ENCODE measurements at places on chromosomes 5 and 9.

- DNase-seq, result no peak
Measured at GRCh38 chr5:32027717-32028458, 146.2 kb downstream of the GOLPH3 start.

DNA sequence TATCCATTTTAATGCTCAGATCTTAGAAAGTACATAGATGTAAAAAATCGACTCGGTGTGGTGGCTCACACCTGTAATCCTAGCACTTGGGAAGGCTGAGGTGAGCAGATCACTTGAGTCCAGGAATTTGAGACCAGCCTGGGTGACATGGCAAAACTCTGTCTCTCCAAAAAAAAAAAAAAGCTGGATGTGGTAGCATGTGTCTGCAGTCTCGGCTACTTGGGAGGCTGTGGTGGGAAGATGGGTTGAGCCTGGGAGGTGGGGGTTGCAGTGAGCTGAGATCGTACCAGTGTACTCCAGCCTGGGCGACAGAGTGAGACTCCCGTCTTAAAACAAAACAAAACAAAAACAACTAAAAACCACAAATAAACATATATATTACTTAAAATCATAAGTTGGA, 61.4 kb downstream of the RASA1 start:
- no peak for DNase-seq

- no peak for DNase-seq
Measured at GRCh38 chr5:172484664-172485063, 30.3 kb upstream of the SH3PXD2B start.

GRCh38 chr5:127210042-127210441, 80.6 kb upstream of the MEGF10 start:
- DNase-seq, result no peak

DNA sequence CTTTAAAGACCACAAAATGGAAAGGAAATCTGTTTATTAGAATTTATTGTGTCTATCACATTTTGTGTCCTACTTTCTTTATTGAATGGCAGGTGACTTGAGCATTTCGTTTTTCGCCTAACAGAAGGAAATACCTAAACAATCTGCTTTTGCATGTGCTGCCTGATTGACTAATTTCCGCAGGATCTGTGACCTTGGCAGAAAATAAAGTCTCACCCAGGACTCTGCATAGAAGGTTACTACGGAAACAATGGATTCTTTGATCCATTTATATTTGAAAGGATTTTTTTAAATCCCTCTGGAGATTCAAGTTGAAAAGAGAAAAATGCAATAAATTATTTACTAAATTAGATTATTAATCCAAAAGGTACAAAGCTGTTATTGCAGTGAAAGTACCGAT, 61.0 kb upstream of the CAST start:
- no peak for DNase-seq

GRCh38 chr9:94014066-94014654, 59.0 kb upstream of the BARX1 start:
- no peak for DNase-seq

DNA sequence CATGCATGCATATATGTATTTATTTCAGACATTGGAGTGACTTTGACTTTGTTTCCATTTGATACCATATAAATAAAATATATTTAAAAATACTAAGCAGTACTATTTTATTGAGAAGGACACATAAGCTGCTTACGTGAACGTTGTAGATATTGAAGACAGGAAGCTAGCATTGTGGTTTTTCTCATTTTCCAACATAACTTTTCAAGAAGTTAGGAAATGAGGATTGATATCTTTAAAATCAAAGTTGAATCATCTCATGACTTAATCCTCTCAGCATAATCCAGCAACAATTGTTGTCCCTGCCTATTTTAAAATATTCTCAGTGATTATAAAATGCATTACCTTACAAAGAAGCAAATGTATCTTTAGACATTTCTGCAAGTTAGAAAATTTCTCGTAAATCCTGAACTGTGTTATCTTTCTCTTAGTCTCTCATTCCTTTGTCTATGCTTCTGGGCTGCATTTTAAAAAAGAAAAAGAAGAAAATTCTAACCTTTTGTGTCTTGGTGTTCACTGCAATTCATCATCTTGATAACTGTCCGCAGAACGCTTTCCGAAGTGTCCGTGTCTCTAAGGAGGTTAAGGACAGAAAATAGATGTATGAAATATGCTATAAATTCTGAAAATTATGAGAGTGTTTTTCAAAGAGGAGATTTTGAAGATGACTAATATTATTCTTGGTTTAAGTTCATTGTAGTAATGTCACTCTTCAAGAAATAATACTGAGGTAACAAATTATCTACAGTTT, 1089.9 kb upstream of the CDH6 start:
- no peak for DNase-seq

- no peak for DNase-seq
Measured at GRCh38 chr9:6614489-6614888, 31.0 kb downstream of the GLDC start.

GRCh38 chr9:86577420-86578333, 223.5 kb upstream of the TUT7 start:
- no peak for DNase-seq

GRCh38 chr5:106093134-106093533, 1577.6 kb downstream of the EFNA5 start:
- DNase-seq, result no peak

DNA sequence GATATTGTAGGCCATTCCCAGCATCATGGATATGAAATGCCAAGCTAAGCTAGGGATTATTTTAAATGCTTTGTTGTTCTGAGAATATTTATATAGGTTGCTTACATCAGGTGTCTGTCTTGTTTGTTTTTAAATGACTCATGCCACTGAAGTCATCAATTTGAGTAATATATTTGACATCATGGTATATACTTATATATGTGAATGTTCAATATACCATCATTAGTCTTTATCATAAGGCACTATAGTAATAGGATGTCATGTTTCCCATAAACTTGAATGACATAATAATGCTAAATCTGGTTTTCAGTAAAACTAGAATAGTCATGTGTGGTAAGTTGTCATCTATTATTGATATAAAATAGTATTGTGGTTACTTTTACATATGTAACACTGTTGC, 13.1 kb downstream of the C9orf85 start:
- DNase-seq, result no peak

GRCh38 chr9:130490981-130491380, 46.2 kb downstream of the ASS1 start:
- no peak for DNase-seq

DNA sequence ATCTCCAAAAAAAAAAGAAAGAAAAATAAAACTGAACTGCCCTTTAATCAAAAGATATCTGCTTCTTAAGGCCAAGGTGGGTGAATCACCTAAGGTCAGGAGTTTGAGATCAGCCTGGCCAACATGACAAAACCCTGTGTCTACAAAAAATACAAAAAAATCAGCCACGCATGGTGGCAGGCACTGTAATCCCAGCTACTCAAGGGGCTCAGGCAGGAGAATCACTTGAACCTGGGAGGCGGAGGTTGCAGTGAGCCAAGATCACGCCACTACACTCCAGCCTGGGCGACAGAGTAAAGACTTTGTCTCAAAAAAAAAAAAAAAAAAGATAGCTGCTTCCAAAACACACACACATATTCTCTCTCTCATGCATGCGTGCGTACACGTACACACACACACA, 17.8 kb downstream of the SCAI start:
- DNase-seq, result no peak

DNA sequence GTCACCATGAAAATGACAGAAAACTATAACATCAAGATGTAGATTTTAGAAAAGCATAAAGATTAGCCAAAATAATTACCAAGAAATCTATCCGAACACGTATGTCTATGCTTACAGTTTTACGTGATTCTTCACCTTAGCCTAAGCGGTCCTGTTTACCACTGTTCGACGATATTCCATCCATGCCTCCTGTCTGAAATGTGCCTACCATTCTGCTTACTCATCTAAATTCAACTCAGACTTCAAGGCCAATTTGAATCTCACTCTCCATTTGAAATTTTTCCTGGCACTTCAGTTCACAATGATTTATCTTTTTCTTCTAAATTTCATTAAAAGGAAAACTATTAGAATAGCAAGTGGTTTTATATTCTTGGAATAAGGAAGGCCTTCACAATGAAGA, 15.4 kb downstream of the ZDHHC21 start:
- no peak for DNase-seq

DNA sequence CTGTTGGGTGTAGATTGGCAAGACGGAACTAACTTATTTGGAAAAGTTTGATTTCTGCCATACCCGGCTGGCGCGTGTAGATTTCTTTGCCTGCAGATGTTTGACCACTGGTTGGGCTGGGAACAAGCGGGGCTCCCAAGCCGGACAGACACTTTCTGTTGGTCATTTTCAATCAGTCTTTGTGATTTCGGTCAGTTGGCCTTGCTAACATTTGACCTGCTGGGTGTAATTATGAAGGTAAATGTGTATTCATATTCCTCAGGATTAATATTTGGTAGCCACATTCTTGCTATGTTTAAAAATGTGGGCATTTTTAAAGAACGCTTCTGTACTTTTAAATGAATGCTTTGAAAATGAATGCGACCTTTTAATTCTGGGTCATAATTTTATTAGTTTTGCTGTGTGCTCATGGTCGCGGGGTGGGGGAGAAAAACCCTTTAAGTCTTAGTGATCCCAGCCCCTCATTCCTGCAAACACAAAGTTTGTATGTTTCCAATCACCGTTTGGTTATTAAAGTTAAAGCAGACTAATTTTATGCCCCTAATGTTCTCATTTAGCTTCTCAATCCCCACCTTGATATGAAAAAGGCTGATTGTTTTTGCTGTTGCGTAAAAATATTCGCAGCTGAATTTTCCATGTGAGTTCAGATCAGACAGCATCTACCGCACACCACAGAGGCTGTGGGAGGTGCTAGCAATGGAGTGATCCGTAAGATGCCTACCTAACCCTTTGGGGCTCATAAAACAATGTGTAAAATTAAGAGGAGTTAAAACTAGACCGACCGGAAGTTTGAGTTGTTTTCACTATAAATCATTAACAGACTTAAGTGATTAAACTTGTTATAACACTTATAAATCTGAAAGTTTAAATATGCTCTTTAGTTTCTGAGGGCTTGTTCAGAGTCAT, 1.5 kb downstream of the RASGRF2 start:
- peak; percentile 70 for DNase-seq

DNA sequence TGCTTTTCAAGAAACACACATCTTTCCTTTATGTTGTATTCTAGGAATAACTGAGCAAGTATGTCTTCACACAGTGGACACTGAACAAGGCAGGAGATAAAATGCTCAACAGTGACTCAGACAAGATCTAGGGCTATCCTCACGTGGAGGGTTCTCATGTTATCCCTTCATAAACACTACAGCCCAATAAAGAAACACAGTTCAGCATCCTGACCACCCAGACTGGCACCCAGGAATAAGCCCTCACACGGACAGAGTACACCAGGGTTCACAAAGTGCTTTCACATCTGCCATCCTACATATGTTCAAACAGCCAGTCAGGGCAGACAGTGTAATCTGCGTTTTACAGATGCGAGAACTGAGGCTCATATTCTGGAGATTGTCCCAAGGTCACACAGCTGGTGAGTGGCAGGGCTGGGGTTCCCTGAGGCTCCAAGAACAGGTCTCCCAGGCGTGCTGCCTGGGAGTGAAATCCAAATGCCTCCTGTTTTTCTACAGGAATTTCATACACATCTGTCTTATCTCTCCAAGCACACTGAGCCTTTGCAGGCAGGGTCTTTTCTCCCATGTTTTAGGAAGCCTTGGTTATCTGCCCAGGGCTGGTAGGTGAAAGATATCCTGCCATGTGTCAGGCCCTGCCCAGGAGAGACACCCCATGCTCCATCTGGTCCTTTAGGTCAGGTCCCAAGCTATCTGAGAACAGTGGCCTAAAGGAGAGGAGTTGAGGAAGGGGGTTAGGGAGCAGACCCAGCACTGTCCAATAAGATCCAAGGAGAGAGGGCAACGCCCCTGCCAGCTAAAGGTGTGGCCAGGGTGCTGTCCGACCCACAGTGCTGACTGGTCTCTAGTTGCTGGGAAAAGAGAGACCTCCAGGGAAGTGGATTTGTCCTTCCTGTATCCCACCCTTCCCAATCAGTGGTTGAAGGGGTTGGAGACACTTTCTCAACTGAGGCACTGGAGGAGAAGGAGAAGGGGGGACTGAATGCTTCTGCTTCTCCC, 47.9 kb upstream of the XPA start:
- no peak for DNase-seq

DNA sequence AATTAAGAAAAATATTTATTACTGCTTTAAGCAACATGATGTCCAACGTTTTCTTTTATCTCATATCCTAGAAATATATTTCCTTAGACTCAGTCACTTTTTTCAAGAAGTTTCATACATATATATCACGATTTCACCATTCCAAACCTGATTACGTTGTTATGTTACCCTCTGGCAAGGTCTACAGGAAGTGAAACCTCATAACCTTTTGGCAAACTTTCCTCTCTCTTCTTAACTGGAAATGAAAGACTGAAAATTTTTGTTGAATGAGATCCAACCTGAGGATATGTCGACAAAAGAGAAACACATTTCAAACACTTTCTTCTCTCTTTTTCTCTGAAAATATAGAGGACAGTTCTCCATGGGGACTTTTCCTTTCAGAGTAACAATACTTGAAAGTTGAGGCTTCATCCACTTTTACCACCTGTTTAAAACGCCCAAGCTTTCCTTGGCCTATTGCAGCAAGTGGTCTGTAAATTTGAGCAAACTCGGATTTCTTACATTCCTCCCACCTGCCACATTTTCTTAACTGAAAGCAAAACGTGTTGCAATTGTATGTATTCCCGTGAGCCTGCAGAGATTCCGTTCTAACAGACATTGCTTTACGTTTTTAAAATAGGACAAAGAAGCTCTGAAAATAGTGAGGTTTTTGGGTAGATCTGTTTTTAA, 298.1 kb downstream of the CETN3 start:
- DNase-seq, result no peak

DNA sequence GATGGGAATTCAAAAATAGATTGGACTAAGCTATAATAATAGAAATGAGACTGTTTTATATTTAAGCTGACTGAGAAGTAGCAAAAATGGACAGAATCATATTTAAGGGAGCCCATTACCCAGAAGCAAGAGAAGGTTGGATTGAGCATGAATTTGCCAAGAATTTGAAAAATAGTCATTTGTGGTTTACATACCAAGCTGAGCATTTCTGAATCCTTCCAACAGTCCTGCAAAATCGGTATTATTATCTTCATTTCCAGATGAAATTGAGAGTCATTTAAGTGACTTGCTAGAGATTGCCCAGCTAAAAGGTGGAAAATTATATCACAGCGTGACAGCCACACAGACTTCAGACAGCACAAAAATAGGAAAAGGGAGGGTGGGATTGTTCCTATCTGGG, 48.4 kb downstream of the TNFSF15 start:
- no peak for DNase-seq

DNA sequence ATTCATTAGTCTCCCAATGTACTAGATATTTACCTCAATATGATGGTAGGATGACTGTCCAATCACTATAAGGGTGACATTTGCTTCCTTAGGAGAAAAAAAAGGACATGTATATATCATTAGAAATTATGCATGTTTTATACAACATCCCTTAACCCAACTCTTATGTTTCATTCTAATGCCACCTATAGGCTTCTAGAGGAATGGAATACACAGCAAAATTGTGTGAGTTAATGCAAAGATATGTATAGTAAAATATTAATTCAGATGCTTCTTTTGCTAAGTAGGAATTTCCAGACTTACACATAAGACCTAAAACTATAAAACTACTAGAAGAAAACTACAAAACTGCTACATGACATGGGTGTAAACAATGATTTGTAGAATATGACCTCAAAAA, 3.5 kb downstream of the PRXL2C start:
- no peak for DNase-seq

- DNase-seq, result no peak
Measured at GRCh38 chr9:136089697-136090045, 5.4 kb downstream of the NACC2 start.

All from activated CD4-positive, alpha-beta T cell treated with anti-CD3 and anti-CD28 coated beads for 48 hours (primary cell).